ENCODE measurements at places on chromosomes 7 and 10.

GRCh38 chr10:99555825-99556523 is 23.2 kb downstream of the NKX2-3 start:
- DNase-seq = no peak

DNA sequence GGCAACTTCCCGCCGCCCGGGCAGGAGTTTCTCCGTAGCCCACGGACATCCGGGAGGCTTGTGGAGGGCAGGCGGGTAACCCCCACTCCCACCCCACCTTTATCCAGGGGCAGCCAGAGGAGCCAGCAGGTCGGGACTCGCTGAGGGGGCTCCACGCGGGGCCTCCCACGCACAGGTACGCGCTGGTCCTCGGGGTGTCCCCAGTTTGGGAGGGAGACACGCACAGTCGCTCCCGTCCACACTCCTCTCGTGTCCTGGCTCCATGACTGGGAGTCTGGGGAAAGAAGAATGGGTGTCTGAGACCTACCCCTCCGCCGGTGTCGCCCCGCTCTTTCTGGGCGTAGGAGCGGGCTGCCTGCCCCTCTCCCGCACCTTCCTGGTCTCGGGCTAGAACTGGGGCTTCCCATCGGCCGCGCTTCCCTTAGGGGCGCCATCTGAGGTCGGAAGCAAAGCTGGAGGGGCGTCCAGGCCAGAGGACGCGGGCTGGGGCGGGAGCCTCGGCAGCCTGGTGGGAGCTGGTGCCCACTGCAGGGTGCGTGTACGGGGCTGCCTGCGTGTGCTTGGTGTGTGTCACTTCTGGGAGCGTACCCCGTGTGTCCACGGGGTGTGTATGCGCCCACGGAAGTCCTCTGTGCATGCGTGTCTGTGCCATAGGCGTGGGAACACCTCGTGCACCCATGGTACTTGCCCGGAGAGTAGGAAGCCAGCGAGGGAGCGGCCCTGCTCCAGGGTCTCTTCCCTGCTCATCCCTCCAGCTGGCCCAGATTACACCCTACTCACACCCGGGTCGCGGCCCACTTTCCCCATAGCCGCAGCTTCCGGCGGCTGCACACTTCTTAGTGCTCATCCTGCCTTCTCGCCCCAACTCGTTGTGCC is 73.0 kb upstream of the LEP start:
- DNase-seq = no peak

- DNase-seq = no peak
Observed at GRCh38 chr10:133165556-133166503, 5.8 kb downstream of the KNDC1 start.

DNA sequence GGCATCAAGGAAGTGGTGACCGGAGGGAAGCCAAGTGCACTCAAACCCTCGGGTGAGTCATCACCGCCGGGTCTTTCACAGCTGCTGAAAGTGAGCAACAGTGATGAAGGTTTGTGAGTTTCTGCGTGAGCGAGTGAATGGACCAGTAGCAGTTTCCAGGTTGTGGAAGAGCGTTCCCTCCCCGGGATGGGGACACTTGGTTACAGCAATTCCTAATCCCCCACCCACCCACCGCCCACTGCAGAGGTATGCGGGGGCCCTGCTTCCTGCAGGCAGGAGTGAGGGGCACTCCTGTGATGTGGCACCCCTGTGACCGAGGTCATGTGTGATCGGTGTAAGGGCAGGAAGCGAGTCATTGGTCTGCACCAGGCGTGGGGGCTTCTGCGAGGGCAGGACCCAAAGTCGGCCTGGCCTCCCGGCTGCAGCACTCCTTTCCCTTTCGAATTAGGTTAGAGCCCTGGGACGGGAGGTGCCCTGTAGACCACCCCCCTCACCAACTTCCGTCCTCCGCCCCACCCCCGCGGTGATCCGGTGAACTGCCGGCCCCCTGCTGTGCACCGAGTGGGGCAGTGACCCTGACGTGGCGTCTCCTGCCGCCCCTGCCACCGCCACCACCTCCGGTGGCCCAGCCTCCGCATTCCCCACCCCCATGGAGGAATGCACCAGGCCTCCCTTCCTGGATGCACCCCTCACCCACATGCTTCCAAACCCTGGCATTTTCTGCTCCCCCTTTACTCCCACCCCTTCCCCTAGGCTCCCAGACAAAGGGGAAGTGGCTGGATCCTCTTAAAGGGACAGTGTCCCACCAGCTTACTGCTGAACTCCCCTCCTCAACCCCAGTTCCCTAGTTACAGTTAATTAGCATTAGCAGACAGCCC is 10.9 kb downstream of the LIMK1 start:
- peak; percentile 75 for DNase-seq

GRCh38 chr10:106424981-106425380 is 739.5 kb downstream of the SORCS1 start:
- no peak for DNase-seq

DNA sequence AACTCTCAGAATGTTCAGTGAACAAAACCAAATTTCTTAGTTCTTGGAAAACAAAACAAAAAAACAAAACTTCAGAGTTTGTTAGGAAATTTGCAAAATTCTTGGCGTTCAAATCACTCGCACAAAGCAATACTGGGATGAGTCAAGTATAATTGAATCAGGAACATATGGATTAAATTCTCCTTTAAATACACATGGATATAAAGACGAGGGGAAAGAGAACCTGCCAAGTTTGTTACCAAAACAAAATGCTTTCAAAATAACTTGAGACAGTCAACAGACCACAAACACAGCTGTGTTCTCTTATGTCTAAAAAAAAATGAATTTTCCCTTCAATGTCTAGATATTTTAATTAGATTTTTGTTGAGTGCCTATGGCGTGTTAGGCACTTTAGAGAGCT is 93.5 kb upstream of the MPP7 start:
- no peak for DNase-seq

- DNase-seq = no peak
Observed at GRCh38 chr10:117544711-117545140, 2.2 kb downstream of the EMX2 start.

DNA sequence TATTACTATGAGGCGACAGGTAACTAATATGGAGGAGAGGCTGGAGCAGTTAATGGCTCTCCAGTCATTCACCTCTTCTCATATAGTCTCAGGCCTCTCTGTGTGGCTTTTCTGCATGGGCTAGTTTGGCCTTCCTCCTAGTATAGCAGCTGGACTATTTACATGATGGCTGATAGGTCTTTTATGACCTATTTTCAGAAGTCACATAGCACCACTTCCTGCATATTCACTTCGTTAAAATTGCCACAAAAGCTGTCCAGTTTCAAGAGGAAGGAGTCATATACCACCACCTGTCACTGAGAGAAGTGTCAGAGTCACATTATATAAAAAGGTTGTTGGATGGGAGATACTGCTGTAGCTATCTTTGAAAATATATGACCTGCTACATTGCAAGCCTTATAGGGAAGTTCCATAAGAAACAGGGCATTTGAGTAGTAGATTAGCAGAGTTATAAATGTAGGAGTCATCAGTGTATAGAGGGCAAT is 8.0 kb upstream of the DMTF1 start:
- no peak for DNase-seq

DNA sequence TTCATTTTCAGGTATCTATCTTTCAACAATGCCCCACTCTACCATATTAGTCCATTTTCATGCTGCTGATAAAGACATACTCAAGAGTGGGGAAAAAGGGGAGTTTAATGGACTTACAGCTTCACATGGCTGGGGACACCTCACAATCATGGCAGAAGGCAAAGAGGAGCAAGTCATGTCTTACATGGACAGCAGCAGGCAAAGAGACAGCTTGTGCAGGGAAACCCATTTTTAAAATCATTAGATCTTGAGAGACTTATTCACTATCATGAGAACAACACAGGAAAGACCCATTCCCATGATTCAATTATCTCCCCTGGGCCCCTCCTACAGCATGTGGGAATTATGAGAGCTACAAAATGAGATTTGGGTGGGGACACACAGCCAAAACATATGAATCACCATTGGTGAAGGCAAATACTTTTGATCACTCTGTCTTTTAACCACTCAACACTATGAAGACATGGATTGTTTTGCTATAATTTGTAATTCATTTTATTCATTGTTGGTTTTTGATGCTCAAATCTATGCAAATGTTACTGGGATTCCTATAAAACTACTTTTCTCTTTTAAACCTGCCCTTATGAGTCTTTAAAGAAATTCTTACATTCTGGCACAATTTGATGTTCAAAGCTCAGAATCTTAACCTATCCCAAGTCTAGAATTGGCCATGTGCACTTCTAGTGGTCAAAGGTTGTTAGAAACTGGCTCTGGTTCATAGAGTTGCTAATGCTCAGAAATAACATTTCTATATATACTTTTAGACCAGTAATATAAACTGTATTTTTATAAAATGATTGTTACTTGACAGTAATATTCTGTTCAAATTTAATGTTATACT is 15.3 kb downstream of the AKR1C4 start:
- DNase-seq = no peak

DNA sequence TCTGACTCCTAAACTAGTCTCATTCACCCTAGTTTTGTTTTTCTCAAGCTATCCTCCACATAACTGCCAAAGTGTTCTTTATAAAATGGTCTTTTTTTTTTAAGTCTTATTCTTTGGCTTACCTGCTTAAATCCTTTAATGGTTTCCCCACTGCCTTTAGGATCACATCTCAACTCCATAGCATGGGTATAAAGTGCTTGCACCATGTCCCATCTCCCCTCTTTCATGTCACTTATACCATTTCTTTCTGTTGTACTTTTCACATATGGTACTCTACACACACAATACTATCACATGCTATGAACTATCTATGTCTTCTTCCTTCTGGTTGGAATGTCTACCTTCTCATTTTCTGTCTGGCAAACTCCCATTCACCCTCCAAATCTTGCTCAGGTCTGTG is 5.1 kb downstream of the MTPAP start:
- DNase-seq = no peak

GRCh38 chr7:155882596-155882995 is 70.3 kb upstream of the SHH start:
- no peak for DNase-seq

- no peak for DNase-seq
Observed at GRCh38 chr7:73682745-73683055, 553 bp downstream of the DNAJC30 start.

- DNase-seq = no peak
Observed at GRCh38 chr10:118925404-118926071, 104.0 kb upstream of the NANOS1 start.

GRCh38 chr10:30432622-30433305 is 1.2 kb upstream of the MAP3K8 start:
- no peak for DNase-seq

DNA sequence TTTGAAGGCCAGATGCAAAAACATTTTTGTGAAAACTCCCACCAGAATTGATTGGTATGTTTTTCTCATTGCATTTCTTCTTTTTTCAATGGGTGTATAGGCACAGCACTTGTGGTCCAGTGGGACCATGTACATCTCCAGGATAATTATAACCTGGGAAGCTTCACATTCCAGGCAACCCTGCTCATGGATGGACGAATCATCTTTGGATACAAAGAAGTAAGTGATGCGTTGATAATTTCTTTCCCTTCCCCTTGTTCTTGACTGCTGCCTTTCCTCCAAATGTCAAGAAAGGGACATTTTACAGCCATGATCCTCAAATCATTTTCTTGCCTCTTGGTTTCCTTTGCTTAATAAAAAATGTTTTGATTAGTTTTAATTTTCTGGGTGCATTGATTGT is 331.5 kb downstream of the PLXDC2 start:
- DNase-seq = no peak

DNA sequence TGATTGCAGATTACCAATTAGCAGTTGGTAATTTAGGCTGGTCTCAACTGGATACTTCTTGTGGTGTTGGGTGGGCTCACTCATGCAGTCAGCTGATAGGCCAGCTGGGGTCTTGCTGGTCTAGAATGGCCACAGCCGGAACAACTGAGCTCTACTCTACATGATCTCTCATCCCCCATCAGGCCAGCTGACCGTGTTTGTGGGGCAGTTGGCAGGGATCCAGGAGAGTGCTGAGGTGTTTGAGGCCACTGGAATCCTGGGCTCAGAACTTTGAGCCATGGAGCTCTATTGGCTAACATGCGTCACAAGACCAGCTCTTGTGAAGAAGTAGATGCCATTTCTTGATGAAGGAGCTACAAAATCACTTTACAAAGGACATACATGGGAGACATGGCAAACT is 242.4 kb downstream of the GFRA1 start:
- no peak for DNase-seq

GRCh38 chr10:101287997-101288635 is 58.9 kb upstream of the LBX1 start:
- no peak for DNase-seq

DNA sequence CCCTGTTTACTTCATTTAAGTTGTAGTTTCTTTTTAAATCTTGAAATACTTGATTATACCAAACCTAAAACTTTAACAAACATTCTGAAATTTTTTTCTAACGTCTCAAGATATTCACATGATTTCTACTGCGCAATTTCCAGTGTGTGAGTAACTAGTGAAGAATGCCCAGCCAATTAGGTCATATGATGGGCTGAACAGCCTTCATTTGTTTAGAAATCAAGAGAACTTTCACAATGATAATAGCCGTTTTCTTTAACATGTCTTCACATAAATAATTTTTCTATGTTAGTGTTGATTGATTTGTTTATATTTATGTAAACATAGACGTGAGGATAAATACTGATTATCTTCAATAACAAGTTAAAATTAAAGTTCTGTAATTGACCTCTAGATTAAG is 21.8 kb downstream of the STAM start:
- DNase-seq = no peak

DNA sequence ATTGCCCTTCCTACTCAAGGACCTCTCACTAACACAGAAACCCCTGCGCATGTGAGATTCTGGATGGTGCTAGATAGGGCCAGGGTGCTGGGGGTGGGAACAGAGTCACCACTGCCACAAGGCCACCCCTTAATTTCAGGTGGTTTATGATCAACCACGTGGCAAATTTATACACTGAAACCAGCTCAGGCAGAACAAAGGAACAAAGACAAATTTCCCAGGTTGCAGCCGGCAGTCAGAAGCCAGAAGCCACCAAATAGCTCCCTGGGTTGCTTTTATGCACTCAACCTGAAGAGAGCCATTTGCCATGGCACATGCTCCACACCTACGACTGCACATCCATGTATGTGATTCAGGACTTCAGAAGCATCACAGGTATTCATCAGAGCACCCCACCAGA is 2.5 kb downstream of the VOPP1 start:
- DNase-seq = no peak

DNA sequence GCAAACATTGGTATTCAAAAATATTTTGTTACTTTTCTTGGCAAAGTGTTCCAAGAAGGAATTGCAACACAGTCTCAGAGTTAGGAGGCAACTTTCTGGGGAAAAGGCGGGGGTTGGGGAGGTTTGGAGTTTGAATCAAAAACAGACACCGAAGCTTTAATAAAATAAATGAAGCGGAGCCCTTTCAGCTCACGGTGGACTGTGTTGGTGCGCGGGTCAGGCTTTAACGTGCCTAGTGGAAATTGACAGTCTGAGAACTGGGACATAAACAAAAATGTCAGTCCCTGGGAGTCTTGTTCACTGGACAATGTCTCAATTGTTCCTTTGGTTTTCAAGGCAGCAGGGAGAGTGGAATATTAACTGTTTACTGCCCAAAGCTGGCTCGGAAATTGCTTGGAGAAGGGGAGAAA is 109.3 kb downstream of the TCF7L2 start:
- DNase-seq = no peak

- DNase-seq = no peak
Observed at GRCh38 chr10:71911296-71911953, 52.8 kb upstream of the CHST3 start.

- no peak for DNase-seq
Observed at GRCh38 chr7:77940647-77941046, 142.1 kb downstream of the PHTF2 start.

Data from thoracic aorta (tissue), 2 donors.